ENCODE measurements at places on chromosomes 13 and 19.

DNA sequence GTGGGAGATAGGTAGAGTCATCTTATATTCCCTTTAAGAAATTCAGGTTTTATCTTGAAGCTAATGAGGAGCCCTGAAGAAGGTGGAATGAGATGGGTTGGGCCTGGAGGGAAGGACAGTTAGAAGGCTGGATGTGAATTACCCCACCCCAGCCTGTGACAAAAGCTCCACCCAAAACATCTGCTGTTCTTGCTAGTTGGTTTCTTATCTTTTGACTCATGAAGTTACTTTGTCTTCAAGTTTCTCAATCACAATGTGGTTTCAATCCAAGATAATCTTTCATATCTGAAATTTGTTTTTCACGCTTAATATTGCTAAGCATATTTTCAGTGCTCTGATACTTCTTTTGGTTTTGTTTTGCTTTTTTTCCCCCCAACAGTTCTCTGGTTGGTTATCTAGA lies 38.3 kb upstream of the HMGB1 start:
- no peak for DNase-seq

DNA sequence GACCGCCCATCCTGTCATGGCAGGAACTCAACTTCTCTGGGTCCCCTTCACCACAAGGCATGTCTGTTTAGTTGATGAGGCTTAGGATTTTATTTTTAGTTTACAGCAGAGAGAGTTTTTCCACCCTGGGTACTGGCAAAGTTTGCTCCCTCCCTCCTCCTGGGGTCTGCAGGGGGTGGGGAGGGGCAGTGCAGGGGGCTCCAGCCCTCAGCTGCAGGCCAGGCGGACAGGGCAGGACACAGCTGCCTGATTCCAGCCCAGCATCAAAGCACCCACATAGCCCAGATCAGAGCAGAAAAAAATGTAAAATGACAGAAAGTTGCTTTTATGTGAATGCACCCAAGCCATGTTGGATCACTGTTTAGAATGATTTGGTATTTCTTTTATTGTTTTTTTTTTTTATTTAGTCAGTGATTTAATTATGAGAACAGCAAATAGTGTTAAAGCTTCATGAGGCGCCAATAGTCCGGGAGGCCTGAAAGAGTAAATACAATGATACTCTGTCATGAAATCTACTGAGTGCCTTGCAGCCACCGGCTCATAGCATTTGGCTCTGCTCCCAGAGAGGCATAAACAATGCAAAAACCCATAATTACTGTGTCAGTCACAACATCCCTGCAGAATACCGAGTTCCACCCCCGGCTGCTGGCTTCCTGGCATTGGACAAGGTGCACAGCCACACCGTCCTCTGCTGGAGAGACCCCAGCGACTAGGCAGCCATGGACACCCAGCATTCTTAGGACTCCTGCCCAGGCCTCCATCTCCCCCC lies 923.5 kb downstream of the UQCRFS1 start:
- DNase-seq = no peak

DNA sequence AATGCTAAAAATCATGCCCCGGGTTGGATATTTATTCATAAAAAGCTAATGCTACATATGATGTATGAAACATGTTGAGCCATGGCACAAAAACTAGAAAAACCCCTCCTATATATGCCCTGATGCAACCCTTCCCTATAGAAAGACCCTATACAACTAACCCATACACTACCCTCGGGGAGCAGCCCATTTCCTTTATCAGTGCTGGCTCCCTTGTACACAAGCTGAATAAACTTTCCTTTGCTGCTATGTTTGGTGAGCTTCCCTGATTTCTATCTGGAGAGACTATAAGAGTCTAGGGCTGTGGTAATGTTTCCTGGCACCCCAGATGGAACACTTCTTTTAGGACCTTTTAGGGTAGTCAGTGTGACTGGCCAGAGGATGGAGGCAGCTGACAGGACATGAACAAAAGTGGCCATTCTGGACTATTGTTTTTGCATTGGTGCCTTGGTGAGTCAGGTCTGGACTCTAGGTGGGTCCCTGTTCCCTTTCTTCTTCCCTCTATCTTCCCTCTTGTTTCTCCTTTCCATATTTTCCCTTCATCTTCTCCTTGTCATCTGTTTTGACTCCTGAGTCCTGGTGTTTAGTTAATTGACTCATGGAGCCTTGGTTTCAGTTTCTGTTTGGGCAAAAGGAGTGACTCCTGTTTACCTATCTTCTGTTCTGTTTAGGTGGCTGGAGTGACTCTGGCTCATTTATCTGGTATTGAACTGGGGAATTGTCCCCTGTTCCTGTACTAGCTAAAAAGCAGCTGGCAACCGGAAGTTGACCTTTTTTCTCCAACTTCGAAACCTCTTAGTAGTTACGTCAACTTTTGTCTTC lies 1321.8 kb upstream of the PCDH9 start:
- DNase-seq = no peak

GRCh38 chr13:67232384-67232783 lies 2.2 kb upstream of the PCDH9 start:
- no peak for DNase-seq

GRCh38 chr13:91304741-91305140 lies 42.7 kb upstream of the MIR17HG start:
- DNase-seq = no peak

DNA sequence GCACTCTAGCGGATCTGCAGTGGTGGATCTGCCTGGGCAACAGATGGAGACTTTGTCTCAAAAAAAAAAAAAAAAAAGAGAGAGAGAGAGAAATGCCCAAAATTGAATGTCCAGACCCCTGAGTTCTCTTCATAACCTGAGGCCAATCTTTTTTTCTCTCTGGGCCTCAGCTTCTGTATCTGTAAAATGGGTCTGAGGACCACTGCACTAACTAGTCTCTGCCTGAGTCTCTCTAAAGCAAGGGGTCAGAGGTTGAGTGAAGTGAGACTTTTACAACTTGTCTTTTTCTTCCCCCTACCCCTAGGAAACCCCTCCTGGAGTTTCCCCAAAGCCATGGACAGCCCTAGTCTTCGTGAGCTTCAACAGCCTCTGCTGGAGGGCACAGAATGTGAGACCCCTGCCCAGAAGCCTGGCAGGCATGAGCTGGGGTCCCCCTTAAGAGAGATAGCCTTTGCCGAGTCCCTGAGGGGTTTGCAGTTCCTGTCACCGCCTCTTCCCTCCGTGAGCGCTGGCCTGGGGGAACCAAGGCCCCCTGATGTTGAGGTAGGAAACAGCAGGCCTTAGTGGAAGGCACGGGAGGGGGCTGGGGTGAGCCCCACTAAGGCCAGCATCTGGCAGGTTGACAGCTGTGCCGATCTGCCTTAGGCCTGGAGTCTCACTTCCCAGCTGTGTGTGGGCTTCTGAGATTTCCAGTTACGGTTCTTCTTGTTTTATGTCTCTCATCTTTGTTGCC lies 1.8 kb downstream of the TMEM91 start:
- no peak for DNase-seq

- no peak for DNase-seq
Measured at GRCh38 chr19:1933942-1934341, 7.0 kb upstream of the CSNK1G2 start.

DNA sequence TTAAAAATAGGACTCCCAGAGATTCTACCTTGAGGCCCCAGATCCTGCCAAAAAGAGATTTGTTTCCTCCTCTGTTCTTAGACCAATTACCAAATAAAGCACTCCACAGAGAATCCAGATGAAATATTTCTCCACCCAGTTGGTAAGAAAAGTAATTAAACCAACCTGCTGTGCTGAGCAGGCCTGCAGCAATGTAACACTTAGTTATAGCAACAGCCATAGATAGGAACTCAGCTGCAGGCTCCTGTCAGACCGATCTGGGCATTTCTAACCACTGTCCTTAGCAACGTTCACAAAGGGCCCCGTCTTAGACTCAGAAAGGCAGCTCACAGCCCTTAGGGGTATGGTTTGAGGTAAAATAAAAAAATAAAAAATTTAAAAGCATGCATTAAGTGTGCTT lies 271.1 kb downstream of the KCNRG start:
- no peak for DNase-seq

DNA sequence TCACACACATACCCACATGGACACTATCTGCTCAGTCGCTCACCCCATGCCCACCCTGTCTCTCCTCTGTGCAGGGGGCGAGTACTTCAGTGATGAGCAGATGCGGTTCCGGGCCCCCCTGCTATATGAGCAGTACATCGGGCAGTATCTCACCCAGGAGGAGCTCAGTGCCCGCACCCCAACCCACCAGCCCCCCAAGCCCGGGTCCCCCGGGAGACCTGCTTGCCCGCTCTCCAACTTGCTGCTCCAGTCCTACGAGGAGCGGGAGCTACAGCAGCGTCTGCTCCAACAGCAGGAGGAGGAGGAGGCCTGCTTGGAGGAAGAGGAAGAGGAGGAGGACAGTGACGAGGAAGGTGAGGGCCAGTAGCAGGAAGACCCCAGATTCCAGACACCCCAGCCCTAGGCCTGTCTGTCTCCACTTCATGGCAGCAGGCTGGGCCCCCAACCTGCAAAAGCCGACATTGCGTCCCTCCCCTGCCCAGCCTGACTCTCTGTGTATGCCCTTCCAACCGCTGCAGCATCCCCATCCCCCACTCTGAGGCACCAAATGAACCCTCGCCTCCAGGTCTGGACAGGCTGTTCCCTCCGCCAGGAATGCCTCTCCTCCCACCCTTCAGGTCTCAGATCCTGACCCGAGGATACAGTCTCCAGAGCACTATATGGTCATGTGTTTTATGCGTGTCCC lies 9.7 kb downstream of the CCDC97 start:
- DNase-seq = no peak

- no peak for DNase-seq
Measured at GRCh38 chr13:50722440-50723125, 120.9 kb downstream of the DLEU7 start.

Measured in activated CD4-positive, alpha-beta T cell treated with anti-CD3 and anti-CD28 coated beads, Interleukin-2, amount 50 U/mL, for 4 hours (primary cell).